ENCODE measurements at places on chromosomes 7 and 10. TPM values are rescaled to one million over a fixed set of nuclear protein-coding genes. Genes with fewer than 3 reads are reported as not detected.

DNA sequence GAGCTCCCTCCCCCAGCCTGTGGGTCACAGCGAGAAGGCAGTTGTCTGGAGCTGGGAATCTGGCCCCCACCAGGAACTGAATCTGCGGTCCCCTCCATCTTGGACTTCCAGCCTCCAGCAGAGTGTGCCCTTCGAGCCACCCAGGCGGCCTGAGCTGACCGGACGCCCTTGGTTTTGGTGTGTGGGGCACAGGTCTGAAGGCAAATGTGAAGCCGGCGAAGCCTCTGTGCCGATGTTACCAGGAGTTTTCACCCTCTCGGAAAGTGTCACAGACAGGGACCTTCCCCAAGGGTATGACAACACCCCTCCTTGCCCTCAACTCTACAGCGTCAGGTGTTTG is 109.1 kb downstream of the DNAJB6 start:
- no peak for DNase-seq

DNA sequence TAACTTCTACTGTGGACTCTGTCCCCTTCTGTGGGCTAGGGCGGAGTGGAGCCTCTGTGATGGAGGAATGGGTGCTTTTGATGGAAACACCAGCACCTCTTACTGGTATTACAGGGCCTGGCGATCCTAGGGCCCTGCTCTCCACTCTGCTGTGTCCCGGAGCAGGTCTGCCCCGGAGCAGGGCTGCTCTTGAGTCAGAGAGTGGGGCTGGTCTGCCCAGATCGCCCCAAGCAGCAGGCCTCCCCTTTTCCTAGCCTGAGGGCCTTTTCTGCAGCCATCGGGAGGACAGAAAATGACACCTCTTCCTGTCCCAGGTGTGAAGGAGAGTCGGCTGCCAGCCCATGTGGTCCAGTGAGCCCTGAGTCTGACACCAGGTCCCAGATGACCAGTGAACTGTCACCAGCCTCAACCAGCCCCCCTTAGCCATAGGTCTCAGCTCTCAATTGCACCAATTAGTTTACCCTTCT is 1.4 kb downstream of the ZNF282 start:
- no peak for DNase-seq

DNA sequence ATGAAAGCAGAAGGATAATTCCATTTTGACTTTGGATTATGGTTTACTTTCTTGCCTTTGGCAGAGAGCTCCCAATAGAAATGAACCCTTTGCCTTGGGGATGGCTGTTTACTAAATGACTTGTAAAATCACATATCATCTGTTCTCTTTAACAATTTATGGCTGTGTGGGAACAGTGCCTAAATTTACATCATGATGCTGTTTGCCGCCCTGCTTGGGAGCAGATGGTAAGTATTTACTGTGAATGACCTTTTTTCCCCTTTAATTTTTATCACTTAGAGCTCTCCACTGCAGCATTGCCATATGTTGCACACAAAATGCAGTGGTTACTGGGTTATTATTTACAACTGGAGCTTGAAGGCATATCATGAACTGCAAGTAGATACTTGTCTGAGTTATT is 13.4 kb downstream of the HEPACAM2 start:
- DNase-seq: no peak

DNA sequence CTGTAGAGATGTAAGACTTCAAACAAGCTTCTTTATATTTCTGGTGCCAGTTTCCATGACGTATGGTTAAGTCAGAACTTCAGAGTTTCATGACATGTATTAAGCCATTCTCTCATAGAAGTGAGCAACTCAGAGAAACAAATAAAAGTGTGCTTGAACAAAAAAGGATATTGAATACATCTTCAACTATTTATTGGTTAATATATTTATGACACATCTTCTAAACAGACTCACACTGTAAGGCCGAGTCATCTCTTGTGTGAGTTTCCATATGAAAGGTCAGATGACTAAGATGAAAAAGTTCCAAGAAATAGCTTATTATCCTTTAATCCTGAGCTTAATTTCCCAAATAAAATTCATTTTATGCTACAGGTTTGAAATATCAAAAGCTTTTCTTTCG is 105.5 kb upstream of the CSTF2T start:
- no peak for DNase-seq

Gene MGMT
- total RNA-seq: 16.6 TPM

Gene CNPY1
- total RNA-seq: not detected

All from Right ventricle myocardium superior (tissue), 1 donor.